ENCODE measurements at places on chromosomes 13 and 19. TPM values are rescaled to one million over a fixed set of nuclear protein-coding genes. Genes with fewer than 3 reads are reported as not detected.

DNA sequence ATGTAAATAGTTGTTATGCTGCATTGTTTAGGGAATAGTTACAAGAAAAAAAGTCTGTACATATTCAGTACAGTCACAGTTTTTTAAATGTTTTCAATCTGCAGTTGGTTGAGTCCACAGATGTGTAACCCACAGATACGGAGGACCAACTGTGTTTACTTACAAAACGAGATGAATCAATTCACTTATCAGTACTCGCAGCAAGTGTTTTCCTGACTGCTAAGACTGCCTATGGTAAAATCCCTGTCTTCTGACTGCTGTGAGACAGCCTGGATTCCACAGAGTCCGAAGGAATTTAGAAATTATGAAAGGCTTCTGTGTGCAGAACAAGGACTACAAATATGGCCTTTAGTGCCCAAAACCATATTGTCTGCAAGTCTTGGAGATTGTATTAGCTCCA is 45.7 kb upstream of the C1QTNF9 start:
- no peak for DNase-seq

GRCh38 chr19:39916236-39916635 is 18.2 kb downstream of the FCGBP start:
- no peak for DNase-seq

GRCh38 chr19:49438261-49438660 is 3.1 kb downstream of the SLC17A7 start:
- no peak for DNase-seq

- no peak for DNase-seq
These were observed 7.2 kb downstream of the PHF11 start for GRCh38 chr13:49502954-49503353.

DNA sequence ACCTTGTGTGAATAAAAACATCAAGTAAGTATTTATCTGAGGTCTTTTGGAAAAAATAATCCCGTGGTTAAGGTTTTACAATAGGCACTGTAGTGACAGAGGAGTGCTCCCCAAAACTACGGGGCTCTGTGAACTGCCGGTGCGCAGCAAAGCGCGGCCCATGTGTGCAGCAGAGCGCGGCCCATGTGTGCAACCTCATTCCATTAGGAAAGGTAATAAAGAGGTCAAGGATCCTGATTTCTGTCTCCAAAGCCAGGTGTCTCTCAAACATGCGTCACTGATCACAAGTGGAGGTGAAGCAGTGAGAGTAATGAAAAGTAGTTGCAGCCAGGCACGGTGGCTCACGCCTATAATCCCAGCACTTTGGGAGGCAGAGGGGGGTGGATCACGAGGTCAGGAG is 58.7 kb downstream of the MRPL57 start:
- DNase-seq = no peak

Gene PSG1
- not detected for total RNA-seq
